ENCODE measurements at places on chromosomes 5 and 9.

DNA sequence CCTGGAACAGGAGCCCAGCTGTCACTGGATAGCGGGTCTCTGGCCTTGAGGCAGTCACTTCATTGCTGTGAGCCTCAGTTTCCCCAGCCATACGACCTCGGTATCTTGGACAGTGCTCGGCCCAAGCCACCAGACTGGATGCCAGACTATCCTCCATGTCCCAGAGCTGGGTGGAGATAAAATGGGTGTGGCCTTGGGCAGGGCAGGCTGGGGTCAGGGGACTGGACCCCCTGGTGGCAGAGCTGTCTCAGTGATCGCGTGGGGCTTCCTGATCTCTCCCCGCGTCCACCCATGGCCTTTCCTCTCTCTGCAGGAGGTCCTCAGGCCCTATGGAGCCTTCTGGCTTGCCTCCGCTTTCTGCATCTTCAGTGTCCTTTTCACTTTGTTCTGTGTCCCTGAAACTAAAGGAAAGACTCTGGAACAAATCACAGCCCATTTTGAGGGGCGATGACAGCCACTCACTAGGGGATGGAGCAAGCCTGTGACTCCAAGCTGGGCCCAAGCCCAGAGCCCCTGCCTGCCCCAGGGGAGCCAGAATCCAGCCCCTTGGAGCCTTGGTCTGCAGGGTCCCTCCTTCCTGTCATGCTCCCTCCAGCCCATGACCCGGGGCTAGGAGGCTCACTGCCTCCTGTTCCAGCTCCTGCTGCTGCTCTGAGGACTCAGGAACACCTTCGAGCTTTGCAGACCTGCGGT, 10.0 kb downstream of the SLC2A8 start:
- DNase-seq = no peak
- H3K27me3 ChIP-seq = peaks cover 71% of the 10 kb centered on the region
- no peak overlapping the region for H3K4me3 ChIP-seq
- no peaks in the 10 kb centered on the region for H3K4me1 ChIP-seq
- H3K36me3 ChIP-seq = no peaks in the 10 kb centered on the region
- H3K27ac ChIP-seq = no peak overlapping the region

- H3K4me3 ChIP-seq = no peak overlapping the region
- no peaks in the 10 kb centered on the region for H3K36me3 ChIP-seq
- H3K4me1 ChIP-seq = no peaks in the 10 kb centered on the region
Measured at GRCh38 chr9:121774715-121775613, 123.5 kb downstream of the DAB2IP start.

GRCh38 chr5:55908804-55909203, 57.6 kb downstream of the IL31RA start:
- no peak for DNase-seq
- H3K27me3 ChIP-seq = peaks cover 26% of the 10 kb centered on the region
- H3K27ac ChIP-seq = no peak overlapping the region

- no peaks in the 10 kb centered on the region for H3K4me1 ChIP-seq
- DNase-seq = no peak
- no peak overlapping the region for H3K27ac ChIP-seq
- no peaks in the 10 kb centered on the region for H3K36me3 ChIP-seq
- peaks cover 13% of the 10 kb centered on the region for H3K27me3 ChIP-seq
Measured at GRCh38 chr5:150599917-150600511, 40.4 kb upstream of the SYNPO start.

DNA sequence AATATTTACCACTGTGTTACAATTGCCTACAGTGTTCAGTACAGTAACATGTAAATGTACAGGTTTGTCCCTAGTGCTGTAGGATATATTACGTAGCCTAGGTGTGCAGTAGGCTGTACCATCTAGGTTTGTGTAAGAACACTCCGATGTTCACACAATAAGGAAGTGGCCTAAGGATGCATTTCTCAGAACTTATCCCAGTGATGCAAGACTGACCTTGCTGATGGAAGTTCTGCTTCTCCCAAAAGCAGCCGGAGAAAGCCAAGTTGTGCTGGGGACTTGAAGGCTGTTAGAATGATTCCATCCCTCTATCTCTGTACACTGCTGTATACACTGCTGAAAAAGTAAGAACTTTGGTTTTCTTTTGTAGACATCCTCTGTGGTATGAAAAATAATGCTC, 21.6 kb downstream of the NEUROG1 start:
- H3K27ac ChIP-seq = no peak overlapping the region
- no peaks in the 10 kb centered on the region for H3K36me3 ChIP-seq
- no peaks in the 10 kb centered on the region for H3K4me1 ChIP-seq
- H3K27me3 ChIP-seq = peaks cover 39% of the 10 kb centered on the region
- DNase-seq = no peak
- H3K4me3 ChIP-seq = no peak overlapping the region

- no peak overlapping the region for H3K27ac ChIP-seq
- no peaks in the 10 kb centered on the region for H3K27me3 ChIP-seq
- H3K36me3 ChIP-seq = no peaks in the 10 kb centered on the region
- no peaks in the 10 kb centered on the region for H3K4me1 ChIP-seq
- no peak for DNase-seq
Measured at GRCh38 chr5:37665889-37666288, 174.0 kb downstream of the GDNF start.

- DNase-seq = no peak
- H3K27me3 ChIP-seq = peaks cover 21% of the 10 kb centered on the region
- H3K27ac ChIP-seq = no peak overlapping the region
Measured at GRCh38 chr5:54463713-54464112, 8.2 kb downstream of the HSPB3 start.

DNA sequence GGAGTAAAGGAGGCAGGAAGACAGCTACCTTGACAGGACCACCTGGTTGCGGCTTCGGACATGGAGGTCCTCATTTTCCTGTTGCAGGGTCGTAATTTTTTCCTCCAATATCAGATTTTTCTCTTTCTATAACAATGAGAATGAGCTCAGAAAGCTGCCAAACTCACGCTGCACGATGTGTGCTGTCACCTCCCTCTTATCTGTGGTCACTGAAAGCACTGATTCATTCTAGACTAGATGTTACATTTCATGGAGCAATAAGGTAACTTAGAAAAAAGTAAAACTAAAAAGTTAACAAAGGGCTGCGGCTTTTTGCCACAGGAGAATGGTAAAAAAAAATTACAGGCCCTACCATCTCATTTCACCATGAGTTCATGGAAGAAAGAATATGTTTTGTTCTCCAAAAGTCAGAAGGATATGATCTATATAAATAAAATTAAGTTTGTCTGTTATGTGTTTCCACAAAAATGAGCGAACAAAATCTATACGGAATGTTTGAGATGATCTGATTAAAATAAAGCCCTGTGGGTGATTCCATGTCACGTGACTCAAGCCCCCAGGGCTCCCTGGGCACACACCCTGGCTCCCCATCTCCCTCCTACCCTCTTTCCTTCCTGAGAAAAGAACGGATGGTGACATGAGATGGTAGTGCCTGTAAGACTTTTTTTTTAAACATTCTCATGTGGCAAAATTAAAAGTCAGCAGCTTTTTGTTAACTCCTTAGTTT, 26.9 kb upstream of the ANXA6 start:
- no peak overlapping the region for H3K4me3 ChIP-seq
- no peak overlapping the region for H3K27ac ChIP-seq
- H3K36me3 ChIP-seq = peaks cover 61% of the 10 kb centered on the region

- DNase-seq = peak; percentile 27
- peaks cover 17% of the 10 kb centered on the region for H3K4me1 ChIP-seq
- no peaks in the 10 kb centered on the region for H3K36me3 ChIP-seq
- peak overlapping the region; percentile 37 for H3K27ac ChIP-seq
- H3K4me3 ChIP-seq = peak overlapping the region; percentile 73
Measured at GRCh38 chr9:38622288-38622674, 1.9 kb upstream of the ANKRD18A start.

DNA sequence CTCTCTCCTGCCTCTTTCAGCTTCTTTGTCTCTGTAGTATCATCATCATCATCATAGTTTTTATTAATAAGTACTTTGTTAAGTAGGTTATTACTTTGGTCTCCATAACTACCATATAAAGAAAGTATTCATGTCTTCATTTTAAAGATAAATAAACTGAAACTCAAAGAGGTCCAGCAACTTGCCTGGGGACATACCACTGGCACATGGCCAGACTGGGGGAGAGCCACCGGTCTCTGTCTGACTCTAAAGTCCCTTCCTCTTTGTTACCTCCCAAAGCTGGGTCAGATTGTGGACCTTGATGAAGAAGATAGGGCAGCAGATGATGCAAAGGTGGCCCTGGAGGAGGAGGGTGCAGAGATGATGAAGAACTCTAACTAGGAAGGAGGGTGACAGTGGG, 8.5 kb downstream of the CDX1 start:
- H3K4me3 ChIP-seq = no peak overlapping the region
- no peak for DNase-seq
- no peaks in the 10 kb centered on the region for H3K4me1 ChIP-seq
- no peak overlapping the region for H3K27ac ChIP-seq
- H3K36me3 ChIP-seq = no peaks in the 10 kb centered on the region
- H3K27me3 ChIP-seq = peaks cover 44% of the 10 kb centered on the region

- peaks cover 40% of the 10 kb centered on the region for H3K27me3 ChIP-seq
- H3K27ac ChIP-seq = no peak overlapping the region
- no peak for DNase-seq
- no peak overlapping the region for H3K4me3 ChIP-seq
- peaks cover 37% of the 10 kb centered on the region for H3K4me1 ChIP-seq
Measured at GRCh38 chr9:95726756-95727155, 148.7 kb upstream of the ERCC6L2 start.

DNA sequence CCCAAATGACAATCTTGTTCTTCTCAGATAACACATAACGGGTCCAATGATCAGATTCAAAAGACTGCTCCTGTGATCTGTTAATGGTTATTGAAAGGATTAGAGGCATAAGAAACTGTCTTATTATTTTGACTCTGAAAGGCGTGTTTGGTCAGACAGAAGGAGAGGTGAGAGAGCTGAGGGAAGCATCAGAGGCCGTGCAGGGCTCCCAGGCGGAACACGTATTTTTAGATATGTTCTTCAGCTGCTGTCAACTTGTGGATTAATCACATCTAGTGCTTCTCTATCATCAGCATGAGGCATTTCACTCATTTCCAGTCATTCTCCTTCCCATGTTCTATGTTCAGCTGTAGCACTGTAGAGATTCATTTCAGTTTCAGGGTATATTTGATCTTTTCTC, 199.8 kb downstream of the MAPKAP1 start:
- no peak overlapping the region for H3K27ac ChIP-seq
- H3K4me1 ChIP-seq = peaks cover 5% of the 10 kb centered on the region
- H3K36me3 ChIP-seq = peaks cover 7% of the 10 kb centered on the region
- no peaks in the 10 kb centered on the region for H3K27me3 ChIP-seq
- no peak for DNase-seq

DNA sequence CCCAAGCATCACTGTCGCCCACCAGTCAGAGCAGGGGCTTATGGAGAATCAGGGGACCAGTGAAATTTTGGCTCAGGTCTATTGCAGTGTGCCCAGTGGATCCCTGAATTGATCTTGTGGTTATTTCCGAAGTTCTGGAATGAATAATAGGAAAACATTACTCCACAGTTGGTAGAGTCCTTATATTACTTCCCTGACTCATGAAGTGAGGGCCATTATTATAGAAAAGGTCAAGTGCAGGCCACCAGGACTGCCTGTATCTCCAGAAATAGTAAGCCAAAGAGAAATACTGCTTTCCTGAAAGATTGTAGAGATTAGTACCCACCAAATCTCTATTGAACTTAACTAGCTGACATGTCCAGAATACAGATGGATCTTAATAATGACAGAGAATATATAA, 335.0 kb downstream of the NPR3 start:
- H3K4me3 ChIP-seq = no peak overlapping the region
- no peaks in the 10 kb centered on the region for H3K36me3 ChIP-seq
- H3K27me3 ChIP-seq = no peaks in the 10 kb centered on the region
- no peaks in the 10 kb centered on the region for H3K4me1 ChIP-seq
- no peak for DNase-seq
- no peak overlapping the region for H3K27ac ChIP-seq

GRCh38 chr5:138111937-138112336, 27.3 kb downstream of the NME5 start:
- no peaks in the 10 kb centered on the region for H3K4me1 ChIP-seq
- peaks cover 26% of the 10 kb centered on the region for H3K27me3 ChIP-seq
- H3K4me3 ChIP-seq = no peak overlapping the region
- no peaks in the 10 kb centered on the region for H3K36me3 ChIP-seq
- no peak for DNase-seq
- no peak overlapping the region for H3K27ac ChIP-seq

- peak overlapping the region; percentile 47 for H3K4me3 ChIP-seq
- peak overlapping the region; percentile 94 for H3K27ac ChIP-seq
- peaks cover 14% of the 10 kb centered on the region for H3K36me3 ChIP-seq
- H3K4me1 ChIP-seq = peaks cover 86% of the 10 kb centered on the region
Measured at GRCh38 chr5:157172403-157172802, 6.3 kb upstream of the GARIN3 start.

GRCh38 chr5:79846198-79846521, 144.9 kb downstream of the MTX3 start:
- peaks cover 31% of the 10 kb centered on the region for H3K27me3 ChIP-seq
- no peak overlapping the region for H3K4me3 ChIP-seq
- no peaks in the 10 kb centered on the region for H3K36me3 ChIP-seq

- no peaks in the 10 kb centered on the region for H3K36me3 ChIP-seq
- H3K27me3 ChIP-seq = peaks cover 81% of the 10 kb centered on the region
- no peak overlapping the region for H3K4me3 ChIP-seq
- peaks cover 14% of the 10 kb centered on the region for H3K4me1 ChIP-seq
- DNase-seq = peak; percentile 47
- no peak overlapping the region for H3K27ac ChIP-seq
Measured at GRCh38 chr9:35675732-35676392, 2.1 kb downstream of the CA9 start.

- no peak overlapping the region for H3K4me3 ChIP-seq
Measured at GRCh38 chr5:107878661-107879060, 207.9 kb upstream of the EFNA5 start.

DNA sequence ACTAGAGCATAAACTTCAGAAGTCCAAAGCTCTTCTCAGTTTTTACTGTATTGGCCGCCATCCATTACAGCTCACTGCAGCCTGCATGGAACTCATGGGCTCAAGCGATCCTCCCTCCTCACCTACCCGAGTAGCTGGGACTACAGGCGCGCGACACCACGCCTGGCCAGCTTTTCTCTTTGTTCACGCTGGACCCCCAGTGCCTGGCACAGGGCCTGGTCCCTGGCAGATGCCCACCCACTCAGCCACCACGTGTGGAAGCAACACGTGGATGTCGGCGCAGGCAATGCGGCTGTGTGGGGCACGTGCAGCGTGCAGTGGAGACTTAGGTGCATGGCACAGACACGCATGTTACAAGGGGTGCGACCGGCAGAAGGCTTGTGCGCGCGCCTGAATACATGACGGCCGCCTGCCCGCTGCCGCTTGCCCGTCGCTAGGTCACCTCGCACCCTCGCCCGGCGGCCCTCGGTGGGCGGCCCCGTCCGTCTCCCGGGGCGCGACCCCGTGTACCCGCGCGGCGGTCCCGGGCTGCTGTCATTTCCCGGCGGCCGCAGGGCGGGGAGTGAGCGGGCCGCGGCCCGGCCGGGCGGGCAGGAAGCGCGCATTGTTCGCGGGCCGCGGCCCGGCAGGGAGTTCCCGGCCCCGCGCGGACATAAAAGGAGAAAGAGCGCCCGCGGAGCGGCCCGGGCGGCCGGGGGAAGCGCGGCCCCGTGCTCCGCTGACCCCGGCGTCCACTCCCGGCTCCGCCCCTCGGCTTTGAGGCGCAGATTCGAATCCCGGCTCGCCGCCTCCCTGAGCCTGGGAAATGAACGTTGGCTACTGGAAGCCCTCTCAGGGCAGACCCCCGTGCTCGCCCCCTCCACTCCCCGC, 24.1 kb upstream of the PTGS1 start:
- peaks cover 49% of the 10 kb centered on the region for H3K27me3 ChIP-seq
- peak; percentile 24 for DNase-seq
- H3K4me1 ChIP-seq = peaks cover 16% of the 10 kb centered on the region
- no peak overlapping the region for H3K27ac ChIP-seq
- peak overlapping the region; percentile 70 for H3K4me3 ChIP-seq

- no peak for DNase-seq
- no peaks in the 10 kb centered on the region for H3K27me3 ChIP-seq
- no peak overlapping the region for H3K4me3 ChIP-seq
- H3K27ac ChIP-seq = no peak overlapping the region
- H3K36me3 ChIP-seq = no peaks in the 10 kb centered on the region
Measured at GRCh38 chr5:83388608-83389007, 82.9 kb upstream of the VCAN start.

Data from activated naive CD4-positive, alpha-beta T cell treated with anti-CD3 and anti-CD28 coated beads, Interleukin-2, amount 10 ng/mL, durations not matched to agents 7 days and 5 days (primary cell).